Spleen (tissue), 13 donors: ENCODE measurements at places on chromosomes 2 and 18. TPM values are rescaled to one million over a fixed set of nuclear protein-coding genes. Genes with fewer than 3 reads are reported as not detected.

DNA sequence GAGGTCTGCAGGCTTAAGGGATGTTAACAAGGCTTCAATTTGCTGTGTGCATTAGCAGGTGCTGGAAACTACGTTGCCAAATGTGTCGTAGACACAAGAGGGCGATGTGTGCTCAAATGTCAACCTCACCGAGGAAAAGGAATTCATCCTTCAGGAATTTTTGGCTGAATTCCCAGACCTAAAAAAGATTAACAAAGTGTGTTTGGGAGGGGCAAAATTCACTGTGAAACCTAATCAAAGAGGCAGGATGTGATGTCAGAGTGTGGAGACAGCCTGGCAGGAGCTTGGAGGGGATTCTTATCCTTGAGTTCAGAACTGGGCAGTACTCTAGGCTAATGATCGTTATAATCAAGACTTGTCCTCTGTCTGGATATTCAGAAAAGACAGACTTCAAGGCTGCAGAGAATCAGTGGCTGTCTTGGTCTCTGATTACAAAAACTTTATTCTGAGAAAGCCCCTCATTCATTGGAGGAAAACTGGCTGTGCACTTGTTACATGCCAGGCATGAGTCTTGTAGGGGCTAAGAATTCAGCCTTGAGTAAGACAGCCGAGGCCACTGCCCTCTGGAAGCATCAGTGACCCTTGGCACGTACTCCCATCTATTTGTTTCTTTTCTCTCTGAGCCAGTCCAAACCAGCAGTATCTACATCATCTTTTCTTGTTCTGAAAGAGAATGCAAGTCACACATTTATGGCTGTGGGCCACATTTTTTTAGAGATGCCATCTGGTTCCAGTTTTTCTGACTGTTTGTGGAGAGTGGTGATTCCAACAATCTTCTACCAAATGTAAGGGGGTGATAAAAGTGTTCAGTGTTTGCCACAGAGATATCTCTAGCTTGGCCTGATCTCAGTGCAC lies 18.7 kb upstream of the SCYGR1 start:
- DNase-seq: no peak

DNA sequence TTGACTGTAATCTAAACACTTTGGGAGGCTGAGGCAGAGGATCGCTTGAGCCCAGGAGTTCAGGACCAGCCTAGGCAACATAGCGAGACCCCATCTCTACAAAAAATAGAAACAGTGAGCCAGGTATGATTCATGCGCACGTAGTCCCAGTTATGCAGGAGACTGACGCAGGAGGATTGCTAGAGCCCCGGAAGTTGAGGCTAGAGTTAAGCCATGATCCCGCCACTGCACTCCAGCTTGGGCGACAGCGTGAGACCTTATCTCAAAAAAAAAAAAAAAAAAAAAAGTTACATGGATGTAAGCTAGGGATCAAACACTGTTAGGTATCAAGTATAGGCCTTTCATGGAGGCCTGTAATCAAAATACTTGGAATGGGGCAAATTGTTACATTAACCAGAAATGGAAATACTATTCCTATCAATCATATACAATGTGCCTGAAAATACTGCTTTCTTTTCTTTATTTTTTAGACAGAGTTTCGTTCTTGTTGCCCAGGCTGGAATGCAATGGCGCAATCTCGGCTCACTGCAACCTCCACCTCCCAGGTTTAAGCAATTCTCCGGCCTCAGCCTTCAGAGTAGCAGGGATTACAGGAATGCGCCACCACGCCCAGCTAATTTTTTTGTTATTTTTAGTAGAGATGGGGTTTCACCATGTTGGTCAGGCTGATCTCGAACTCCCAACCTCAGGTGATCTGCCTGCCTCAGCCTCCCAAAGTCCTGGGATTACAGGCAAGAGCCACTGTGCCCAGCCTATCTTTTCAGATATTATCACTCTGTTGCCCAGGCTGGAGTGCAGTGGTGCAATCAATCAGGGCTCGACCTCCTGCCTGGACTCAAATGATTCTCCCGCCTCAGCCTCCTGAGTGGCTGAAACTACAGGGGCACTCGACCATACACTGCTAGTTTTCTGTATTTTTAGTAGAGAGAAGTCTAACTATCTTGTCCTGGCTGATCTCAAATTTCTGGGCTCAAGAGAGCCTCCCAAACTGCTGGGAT lies 27.2 kb downstream of the XPO1 start:
- no peak for DNase-seq

- no peak for DNase-seq
Measured at GRCh38 chr2:224937887-224938286, 104.4 kb downstream of the DOCK10 start.

- no peak for DNase-seq
Measured at GRCh38 chr2:197538412-197538811, 22.5 kb downstream of the MOB4 start.

- DNase-seq: no peak
Measured at GRCh38 chr18:31610286-31611205, 18.9 kb downstream of the TTR start.

DNA sequence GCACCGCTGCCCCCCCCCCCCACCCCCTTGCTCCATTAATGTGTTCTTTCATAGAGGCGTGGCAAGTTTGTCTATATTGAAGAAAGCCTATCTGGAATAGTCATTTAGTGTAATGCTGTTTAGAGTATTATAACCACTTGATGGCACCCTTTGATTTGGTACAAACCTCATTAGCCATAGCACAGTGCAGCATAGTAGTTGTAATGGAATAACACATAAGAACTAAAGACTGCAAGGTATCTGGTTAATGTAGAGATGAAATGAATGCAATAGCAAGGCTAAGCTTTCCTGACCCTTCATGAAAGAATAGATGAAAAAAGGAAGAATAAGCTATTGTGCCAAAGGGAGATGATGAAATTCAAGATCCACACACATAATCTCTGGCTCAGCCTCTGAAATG lies 81.9 kb downstream of the EHBP1 start:
- DNase-seq: no peak

- DNase-seq: no peak
Measured at GRCh38 chr18:42230636-42231035, 275.6 kb downstream of the PIK3C3 start.

DNA sequence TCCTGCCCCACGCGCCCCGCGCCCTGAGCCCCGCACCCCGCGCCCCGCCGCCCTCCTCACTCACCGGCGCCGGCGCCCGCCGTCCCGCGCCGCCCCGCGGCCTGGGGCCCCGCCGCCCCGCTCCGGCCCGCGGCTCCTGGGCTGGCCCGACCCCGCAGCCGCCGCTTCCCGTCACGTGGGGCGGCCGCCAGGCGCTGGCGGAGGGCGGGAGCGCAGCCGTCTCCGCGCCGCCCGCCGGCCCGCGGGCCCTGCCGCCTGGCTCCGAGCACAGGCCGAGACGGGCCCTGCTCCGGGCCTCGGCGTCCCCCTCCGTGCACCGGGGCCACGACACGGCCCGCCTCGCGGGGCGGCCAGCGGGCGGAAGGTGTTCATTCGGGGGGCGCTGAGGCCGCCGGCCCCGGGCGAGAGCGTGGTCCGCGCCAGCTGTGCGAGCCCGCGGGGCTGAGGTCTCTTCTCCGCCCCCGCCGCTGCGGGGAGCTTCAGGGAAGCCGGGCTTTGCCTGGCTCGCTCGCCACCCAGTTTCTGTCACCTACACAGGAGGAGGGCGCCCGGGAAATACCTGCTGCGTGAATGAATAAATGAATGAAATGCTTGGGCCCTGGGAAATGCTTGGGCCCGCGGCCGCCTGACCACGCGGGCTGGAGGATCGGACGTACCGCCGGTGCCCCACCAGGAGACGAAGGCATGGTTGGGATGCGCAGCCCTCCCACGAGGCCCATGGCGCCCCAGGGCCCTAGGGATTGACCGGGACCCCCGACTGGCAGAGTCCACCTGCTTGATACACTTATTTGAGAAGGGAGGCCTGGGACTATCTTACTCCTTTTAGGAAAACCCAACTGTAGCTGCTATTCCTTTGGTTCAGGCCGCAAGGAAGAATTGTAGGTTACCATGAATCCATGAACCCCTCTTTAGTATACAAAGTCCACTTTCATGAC lies at the start of gene TGFBRAP1:
TGFBRAP1 (minus strand) TSS at position 175 of the 935 bp plus-strand sequence. CDS start 21,434 bp downstream, outside the sequence.
- DNase-seq: peak; percentile 92

GRCh38 chr2:3126911-3127621 lies 250.6 kb downstream of the EIPR1 start:
- DNase-seq: no peak

DNA sequence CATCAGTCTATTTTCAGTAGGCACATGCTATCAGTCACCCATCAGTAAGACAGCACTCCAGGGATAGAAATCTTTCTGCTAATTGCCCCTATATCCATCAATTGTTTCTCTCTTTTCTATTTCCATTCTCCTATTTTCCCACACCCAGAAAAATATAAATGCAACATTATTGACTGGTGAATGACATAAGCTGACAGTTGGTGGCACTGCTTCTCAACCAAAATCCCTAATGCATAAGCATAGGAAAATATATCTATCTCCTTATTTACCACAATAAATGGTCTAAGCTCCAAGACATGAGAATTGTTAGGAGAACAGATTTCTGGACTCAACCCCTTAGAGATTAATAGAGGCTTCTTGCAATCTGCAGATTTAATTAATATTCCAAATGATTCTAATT lies 64.0 kb upstream of the REG3A start:
- no peak for DNase-seq

The SAG gene
- not detected for total RNA-seq

The HPCAL1 gene
- 57.5 TPM for total RNA-seq

The POTEI gene
- total RNA-seq: not detected

The GLI2 gene
- 1.7 TPM for total RNA-seq

The ZRANB3 gene
- 9.1 TPM for total RNA-seq

The COL6A3 gene
- total RNA-seq: 66.0 TPM

The OR6B2 gene
- not detected for total RNA-seq
